Fibroblast of skin of abdomen (primary cell): ENCODE measurements at places on chromosomes 13 and 19.
A peak's percentile ranks its signal among the peaks of the same experiment; 100 is the strongest.

GRCh38 chr13:74978591-74978990, 503.4 kb downstream of the TBC1D4 start:
- DNase-seq, result no peak

GRCh38 chr19:13228561-13228960, 78.3 kb downstream of the IER2 start:
- DNase-seq, result no peak

- DNase-seq, result peak; percentile 20
Observed at GRCh38 chr13:77492982-77493381, 42.5 kb upstream of the SCEL start.

GRCh38 chr13:101291646-101292515, 124.4 kb downstream of the NALCN start:
- peak; percentile 39 for DNase-seq

DNA sequence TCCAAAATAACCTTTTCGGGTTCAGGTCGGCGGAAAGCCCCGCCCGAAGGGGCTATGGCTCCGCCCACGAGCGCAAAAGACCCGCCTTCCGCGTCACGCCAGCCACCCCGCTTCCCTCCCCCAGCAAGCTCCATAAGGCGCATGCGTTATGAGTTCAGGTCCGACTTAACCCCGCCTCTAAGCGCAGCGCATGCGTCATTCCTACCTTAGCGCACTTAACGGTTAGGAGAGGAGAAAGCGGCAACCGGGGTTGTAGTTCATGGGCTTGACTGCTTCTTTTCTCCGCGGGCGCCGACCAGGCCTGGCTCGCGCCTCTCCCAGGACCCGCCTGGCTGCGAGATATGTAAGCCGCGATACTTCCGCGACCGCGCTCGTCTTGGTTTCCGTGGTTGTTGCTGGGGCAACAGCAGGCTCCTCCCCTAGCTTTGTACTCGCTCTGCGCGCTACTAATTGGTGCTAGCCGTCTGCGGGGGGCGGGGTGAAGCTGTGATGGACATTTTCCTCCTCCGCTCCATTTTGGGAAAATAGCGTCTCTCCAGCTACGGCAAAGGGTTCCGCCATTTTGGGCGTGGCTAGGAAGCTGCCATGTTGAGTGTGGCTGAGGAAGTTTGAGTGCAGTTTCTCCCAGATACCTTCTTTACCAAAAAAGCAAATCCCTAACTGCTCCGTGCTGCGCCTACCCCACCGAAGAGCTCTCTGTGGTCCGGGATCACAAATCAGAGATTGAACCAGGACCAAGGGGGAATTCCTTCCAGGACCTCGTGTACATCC, at the start of gene B9D2:
TSS of gene B9D2 (minus strand) at position 397 of the 771 bp plus-strand sequence. CDS start 630 bp downstream, outside the sequence.
- peak; percentile 99 for DNase-seq

DNA sequence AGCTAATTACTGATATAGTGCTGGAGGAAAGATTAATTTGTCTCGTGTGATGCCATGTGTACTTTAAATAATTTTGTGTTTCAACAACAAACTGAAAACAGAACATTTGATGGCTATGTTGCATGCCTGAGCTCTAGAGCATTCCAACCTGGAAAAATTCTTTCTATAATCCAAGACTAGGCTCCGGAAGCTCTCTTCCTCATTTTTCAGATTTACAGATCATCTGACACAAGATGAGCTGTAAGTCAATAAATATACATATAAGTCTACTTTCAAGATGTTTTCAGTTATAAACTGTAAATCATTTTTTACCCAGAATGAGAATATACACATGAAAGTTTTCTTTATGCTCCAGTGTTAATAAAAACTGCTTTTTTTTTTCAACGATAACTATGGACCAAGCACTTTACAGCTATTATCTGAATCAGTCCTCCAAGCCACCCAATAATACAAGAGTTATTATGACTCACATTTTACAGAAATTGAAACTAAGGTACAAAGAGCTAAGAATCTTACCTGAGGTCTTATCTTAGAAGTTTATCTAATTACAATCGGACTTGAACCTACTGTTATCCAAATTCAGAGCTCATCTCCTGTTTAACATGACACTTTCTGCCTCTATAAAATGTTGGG, 6.4 kb upstream of the FOXO1 start:
- DNase-seq, result peak; percentile 25

DNA sequence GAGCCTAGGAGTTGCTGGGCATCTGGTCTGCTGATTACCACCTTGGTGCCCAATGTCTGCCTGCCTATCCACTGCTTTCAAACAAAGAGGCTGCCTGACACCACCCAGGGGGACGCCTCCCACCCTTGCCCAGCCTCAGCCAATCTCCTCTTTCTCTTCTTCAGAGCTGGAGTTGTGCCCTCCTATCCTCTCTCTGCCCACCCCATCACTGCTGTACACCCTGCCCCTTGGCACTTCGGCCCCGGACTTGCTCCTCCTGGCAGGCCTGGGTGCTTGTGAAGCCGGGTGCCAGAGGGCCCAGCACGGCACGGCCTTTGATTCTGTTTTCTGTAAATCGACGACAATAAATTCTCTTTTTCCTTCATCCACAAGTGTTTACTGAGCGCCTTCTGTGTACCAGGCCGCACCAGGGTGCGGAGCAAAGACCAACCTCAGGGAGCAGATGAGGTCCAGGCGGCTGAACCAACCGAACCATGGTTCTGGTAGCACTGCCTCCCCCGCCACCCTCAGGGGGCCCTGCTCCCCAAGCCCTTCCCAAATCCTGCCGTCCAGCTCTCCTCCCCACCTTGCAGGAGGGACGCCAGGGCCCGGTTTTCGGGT, 5.0 kb downstream of the RNF225 start:
- no peak for DNase-seq

DNA sequence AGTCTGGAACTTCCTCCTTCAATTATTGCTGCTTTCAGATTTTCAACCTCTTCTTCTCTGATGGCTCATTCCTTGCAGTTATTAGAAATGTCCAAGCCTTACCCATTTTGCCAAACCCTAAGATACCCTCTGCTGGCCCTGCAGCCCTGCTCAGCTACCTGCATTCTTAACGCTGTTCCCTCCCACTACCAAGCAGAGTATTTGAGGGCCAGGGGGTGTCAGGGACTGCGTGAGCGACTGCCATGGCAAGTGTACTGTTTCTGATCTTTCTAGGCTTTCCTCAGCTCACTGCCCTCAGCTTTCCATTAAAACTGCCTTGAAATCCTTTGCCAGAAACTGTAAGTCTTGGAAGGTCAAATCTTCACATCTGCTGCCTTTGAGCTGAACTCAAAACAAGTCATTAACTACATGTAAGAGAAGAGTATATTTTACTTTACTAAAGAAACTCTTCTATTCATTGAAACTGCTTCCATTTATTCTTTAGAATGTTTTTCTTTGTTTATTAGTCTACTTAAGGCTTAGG, 41.0 kb downstream of the HS6ST3 start:
- DNase-seq, result no peak

DNA sequence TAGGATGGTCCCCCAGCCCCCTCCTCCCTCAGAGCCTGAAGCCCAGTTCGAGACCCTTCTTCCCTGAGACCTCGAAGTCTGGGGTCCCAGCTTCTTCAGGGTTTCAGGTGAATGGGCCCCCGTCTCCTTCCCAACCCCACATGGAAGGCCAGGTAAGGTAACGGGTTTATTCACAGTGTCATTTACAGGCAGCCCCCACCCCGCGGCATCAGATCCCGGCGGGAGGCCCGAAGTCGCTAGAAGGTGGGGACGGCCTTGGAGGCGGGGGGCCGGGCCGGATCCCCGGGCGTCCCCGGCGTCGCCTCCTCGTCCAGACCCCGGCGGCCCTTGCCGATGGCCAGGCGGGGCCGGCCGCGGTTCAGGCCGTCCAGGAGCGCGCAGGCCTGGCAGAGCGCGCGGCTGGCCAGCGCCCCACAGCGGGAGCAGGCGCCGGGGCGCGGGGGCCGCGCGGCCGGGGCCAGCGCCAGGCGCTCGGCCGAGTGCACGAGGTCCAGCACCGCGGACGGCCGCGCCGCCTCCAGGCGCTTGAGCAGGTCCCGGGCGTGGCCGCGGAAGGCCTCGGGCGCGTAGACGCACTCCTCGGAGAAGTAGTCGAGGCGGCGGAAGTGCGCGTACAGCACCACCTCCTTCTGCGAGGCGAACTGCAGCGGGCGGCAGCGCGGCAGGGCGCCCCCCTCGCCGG, 9.7 kb downstream of the CTU1 start:
- DNase-seq, result peak; percentile 35

DNA sequence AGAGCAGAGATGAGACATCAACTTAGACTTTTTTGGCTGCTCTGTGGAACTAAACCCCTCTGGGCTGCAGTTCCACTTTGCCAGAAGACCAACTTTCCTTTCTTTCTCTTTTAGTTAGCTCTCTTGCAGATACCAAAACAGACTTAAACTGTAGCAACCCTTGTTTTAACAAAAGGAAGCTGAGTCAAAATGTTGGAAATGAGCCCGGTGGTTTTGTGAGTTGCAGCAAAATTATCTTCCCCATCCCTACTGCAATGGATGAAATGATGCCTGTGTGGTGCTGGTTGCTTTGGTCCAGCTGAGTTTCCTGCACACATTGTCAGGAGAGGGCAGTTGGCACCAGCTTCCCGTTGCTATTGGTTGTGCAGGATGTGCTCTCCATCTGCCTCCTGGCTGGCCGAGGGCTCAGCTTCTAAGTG, 115.3 kb downstream of the LRCH1 start:
- peak; percentile 90 for DNase-seq

DNA sequence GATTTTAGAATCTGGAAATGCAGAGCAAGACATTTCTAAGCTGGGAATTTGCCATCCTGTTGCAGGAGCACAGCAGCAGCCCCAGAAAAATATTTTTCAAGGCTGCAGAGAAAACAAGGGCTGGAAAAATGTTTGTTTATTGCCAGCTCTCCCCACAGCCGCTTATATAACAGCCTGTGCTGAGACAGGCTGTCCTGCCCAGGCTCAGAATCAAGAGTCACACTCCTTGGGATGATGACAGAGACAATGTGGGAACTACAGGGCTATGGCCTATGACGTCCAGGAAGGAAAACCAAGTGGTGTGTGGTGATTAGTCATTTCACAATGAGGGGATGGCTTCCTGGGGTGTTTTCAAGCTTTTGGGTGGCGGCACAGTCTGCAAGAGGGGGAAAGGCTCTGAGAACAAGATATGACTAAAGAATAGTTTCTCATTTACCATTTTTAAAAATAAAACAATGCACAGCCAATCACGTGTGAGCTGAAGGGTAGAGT, 136.3 kb upstream of the SERP2 start:
- peak; percentile 87 for DNase-seq

DNA sequence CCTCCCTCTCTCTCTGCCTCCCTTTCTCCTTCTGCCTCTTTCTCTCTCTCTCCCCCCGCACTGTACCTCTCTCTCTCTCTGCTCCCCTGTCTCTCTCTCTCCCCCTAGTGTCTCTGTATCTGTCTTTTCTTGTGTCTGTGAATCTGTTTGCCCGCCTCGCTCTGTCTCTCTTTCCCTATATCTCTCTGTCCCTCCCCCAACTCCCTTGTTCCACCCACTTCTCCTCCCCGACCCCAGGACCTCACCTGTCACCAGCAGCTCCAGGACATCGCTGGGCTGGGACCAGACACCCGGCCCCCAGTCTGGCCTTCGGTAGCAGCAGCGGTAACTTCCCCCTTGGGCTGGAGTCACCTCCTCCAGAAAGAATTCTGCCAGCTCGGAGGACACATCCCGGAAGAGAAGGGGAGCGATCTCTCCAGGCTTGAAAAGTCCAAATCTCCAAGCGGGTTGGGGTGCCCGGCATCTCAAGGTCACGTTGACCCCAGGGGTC, 3.9 kb downstream of the OSCAR start:
- peak; percentile 51 for DNase-seq

GRCh38 chr13:99307648-99308339, 595 bp upstream of the GPR183 start:
- DNase-seq, result peak; percentile 65

- DNase-seq, result no peak
Observed at GRCh38 chr13:33617055-33617454, 200.9 kb upstream of the RFC3 start.

- DNase-seq, result no peak
Observed at GRCh38 chr19:27774337-27774736, 1438.6 kb downstream of the UQCRFS1 start.

GRCh38 chr13:94968040-94968756, 255.9 kb upstream of the SOX21 start:
- peak; percentile 6 for DNase-seq

- DNase-seq, result no peak
Observed at GRCh38 chr13:29005763-29006120, 185.6 kb downstream of the MTUS2 start.

- DNase-seq, result no peak
Observed at GRCh38 chr13:110455444-110455843, 106.1 kb downstream of the RAB20 start.

GRCh38 chr13:23074075-23074828, 106.5 kb upstream of the SGCG start:
- no peak for DNase-seq

- no peak for DNase-seq
Observed at GRCh38 chr19:55208880-55209692, at the start of gene PTPRH. Gene PTPRH (minus strand): TSS chr19:55209501. CDS start chr19:55209433, 68 bp downstream.

DNA sequence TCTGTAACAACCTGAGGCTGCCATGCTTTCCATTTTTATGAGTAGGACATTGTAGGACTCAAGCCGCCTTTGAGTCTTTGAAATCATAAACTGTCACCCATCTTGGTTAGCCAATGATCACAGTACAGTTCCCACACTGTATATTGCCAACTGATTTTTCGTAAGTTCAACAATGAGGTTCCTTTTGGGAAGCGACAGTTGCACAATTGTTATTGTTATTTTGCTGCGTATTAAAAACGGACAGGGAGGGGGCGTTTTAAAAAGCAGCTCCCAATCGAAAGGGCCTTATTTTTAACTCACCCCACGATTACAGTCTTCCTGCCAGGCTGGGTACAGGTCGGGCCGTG, 601 bp downstream of the SLC46A3 start:
- DNase-seq, result no peak

- no peak for DNase-seq
Observed at GRCh38 chr19:15672580-15673175, at the start of gene CYP4F12. Gene CYP4F12 (plus strand): TSS chr19:15673087. CDS start chr19:15673530, 443 bp downstream.

DNA sequence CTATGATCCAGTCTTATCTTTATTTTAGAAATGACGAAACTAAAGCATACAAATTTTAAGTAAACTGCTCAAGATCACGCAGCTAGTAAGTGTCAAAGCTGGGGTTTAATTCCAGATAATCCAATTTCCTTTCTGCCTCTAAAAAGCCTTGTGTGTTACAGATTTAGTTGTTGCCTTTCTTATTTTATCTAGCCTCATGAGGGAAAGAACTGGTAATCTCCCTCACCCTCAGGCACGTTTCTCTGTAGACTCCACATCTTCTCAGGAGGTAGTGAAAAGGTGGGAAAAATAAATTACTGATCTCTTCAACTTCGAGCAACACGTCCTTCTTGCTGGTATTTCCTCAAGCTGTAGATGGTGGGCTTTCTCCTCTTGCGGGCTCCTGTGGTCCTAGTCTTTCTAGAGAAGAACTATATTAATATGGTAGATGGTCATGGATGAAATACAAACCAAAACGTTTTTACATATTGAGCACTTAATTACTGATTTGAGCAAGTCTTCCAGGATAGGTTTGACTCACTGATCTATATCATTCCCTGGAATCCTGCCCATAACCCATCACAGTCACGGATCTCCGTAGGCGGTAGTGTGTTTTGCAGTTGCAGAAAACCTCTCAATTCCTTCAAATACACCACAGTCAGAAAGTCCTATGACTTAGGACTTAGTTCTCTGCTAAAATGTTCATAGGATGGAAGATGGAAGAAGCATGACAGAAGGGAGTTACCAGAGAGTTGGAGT, 519.5 kb downstream of the DCT start:
- no peak for DNase-seq
